Activated CD8-positive, alpha-beta memory T cell treated with anti-CD3 and anti-CD28 coated beads for 48 hours (primary cell): ENCODE measurements at places on chromosomes 4 and X.

DNA sequence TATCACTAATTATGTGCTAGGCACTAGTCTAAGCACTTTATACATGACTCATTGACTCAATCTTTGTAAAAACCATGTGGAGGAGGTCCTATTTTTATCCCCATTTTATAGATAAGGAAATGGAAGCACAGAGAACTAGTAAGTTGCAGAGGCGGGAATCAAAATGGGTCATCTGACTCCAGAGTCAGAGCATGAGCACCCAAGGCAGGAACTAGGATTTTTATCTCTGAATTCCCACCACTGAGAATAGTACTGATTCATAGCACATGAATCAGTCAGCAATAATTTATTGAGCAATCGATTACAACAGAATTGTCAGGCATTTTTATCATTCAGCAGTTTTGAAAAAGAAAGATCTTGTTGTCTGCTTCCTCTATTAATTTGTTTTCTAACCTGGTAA, 19.3 kb downstream of the SCARB2 start:
- DNase-seq = no peak

DNA sequence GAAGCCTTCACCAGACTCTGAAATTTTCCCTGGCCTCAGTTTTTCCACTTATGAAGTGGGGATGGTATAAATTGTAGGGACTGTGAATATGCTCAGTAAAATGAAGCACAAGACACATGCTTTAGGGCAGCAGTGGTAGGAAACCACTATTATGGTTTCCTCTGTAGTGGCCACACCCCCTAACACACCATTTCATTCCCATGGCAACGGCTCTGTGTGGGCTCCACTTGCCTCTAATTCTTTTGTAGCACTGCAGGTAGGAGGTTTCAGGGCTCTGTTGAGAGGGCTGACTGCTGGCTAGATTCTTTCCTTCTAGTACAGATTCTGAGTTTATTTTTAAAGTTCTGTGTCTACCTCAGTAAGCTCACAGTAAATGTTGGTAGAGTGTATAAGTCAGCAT, 3.5 kb upstream of the VMA21 start:
- no peak for DNase-seq

DNA sequence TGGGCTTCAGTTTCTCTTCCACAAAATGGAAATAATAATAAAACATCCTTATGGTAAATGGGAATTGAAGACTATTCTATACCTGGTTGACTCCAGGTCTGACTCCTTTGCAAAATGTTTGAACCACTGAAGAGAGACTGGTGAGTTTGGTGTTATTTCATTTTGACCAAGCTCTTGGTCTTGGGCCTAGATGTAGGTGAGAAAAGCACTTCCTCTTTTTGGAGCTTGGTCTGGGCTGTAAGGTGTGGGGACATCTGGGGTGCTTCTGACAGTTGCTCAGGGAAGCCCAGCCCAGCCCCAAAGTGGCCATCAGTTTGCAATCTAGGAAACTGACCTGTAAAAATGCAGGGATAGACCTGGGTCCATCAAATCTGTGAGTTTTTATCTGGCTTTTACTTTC, 26.8 kb upstream of the SOD3 start:
- no peak for DNase-seq

DNA sequence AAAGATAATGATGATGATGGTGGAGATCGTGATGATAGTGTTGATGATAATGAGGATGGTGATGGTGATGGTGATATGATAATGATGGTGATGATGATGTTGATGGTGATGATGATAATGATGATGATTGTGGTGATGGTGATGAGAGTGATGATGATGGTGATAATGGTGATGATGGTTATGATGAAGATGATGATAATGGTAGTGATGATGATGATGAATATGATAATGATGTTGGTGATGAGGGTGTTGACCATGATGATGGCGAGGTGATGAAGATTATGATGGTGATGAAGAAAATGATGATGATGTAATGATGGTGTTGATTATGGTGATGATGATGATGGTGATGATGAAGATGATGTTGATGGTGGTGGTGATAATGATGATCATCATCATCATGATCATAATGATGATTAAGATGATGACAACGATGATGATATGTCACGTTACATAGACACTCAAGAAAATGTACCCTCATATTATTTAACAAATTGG, 1106.4 kb downstream of the NLGN4X start:
- no peak for DNase-seq
